GM10248 (cell line): ENCODE measurements at places on chromosomes 7 and 10.

- no peak for DNase-seq
Measured at GRCh38 chr7:30193336-30193943, 58.7 kb downstream of the MTURN start.

DNA sequence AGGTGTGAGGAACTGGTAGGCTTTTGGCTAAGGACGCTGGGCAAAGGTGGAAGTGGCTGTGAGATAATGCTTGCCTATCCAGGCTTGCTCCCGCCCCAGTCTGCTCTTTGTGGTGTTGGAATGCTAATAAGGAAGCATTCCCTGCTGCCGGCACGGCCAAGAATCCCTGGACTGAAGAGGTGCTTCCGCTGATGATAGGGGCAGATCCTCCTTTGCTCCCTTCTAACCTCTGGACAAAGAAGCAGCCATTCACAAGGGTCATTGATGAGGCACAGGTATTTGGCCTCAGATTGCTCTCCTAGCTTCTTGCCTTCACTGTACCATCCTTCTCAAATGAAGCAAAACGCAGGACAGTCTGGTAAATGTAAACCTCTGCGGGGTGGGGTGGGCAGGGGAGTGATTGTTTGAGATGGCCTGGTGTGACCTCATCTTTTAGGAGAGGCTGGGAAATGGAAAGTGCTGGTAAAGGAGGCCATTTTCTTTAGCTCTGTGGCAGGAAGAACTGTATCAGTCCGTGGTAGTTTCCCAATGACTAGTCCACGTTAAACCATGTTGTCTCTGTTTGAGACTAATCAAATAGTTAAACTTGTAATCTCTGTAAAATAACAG lies 1.7 kb downstream of the PGAM1 start:
- DNase-seq = no peak

DNA sequence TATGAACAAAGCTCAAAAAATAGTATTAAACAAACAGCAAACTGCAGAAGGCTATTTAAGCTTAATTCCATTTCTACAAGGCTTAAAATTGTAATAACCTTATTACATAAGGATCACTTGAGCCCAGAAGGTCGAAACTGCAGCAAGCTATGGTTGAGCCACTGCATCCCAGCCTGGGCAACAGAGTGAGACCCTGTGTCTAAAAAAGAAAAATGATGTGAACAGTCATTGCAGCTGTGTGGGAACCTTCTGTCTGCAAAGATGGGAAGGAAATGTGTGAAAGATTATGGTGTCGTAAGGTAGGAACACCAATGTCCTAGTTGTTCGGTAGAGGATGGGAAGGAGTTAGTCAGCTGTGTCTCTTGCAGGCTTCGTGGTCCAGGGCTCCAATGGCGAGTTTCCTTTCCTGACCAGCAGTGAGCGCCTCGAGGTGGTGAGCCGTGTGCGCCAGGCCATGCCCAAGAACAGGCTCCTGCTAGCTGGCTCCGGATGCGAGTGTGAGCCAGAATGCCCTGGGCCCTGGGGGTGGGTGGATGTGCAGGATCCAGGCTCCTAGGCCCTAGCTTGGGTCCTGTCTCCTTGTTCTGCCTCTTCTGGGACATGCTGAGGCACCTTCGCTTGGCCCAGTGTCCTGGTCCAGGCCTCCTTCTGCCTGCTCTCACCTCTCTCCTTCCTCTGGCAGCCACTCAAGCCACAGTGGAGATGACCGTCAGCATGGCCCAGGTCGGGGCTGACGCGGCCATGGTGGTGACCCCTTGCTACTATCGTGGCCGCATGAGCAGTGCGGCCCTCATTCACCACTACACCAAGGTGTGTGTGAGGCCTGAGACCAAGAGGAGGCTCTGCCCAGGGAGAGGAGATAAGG lies 9.1 kb downstream of the C10orf62 start:
- DNase-seq = no peak

DNA sequence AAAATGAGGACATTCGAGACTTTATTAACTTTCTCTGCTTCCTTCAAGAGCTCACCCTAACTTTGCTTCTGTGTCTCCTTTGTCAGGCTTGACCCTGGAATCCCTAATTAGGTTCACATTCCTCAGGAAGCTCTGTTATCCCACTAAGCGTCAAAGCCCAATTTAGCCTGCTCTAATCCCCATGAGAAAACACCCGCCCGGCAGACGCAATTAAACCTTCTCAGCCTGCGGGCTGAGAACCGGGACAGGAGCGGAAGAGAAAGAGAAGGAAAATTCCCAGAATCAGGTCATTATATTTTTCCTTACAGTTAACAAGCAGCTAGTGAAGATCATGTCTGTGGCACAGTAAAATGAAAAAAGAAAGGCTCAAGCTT lies 93.0 kb downstream of the TNS3 start:
- DNase-seq = no peak

DNA sequence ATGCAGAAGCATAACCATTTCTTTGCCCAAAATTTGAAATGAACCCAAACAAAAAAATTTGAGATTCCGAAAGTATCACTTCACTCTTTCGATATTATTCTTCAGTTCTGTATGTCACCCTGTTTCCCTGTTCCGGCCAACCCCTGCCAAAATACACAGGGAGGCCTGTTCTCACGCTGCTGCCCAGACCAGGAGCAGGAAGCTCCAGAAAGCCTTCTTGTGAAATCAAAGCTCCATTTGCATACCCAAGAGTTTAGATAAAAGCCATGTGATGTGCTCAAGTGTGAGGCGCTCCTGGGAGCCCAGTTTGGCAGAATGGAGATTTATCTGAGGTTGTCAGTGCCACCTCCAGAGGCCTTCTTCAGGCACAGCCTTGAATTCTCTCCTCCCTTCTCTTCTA lies 236.2 kb downstream of the FGFR2 start:
- no peak for DNase-seq

GRCh38 chr10:2137549-2138174 lies 400.3 kb upstream of the ADARB2 start:
- DNase-seq = no peak

DNA sequence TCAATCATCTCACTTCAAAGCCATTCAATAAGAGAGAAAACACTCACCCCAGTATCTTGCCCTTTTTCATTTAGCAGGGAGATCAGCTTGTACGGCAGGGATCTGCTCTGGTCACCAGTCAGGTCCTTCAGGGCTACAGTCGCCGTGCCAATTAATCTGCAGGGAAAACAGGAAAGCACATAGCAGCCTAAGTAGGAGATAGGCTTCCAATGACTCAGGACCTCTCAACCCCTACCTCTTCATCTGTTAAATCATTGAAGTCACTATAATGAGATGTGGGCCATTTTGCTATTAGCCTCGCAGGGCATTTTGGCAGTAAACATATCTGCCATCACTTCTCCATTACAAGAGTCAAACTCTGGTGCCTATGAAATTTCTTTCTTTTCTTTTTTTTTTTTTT lies 50.8 kb downstream of the MYOF start:
- no peak for DNase-seq

GRCh38 chr7:1218541-1219165 lies 14.0 kb upstream of the UNCX start:
- DNase-seq = no peak

DNA sequence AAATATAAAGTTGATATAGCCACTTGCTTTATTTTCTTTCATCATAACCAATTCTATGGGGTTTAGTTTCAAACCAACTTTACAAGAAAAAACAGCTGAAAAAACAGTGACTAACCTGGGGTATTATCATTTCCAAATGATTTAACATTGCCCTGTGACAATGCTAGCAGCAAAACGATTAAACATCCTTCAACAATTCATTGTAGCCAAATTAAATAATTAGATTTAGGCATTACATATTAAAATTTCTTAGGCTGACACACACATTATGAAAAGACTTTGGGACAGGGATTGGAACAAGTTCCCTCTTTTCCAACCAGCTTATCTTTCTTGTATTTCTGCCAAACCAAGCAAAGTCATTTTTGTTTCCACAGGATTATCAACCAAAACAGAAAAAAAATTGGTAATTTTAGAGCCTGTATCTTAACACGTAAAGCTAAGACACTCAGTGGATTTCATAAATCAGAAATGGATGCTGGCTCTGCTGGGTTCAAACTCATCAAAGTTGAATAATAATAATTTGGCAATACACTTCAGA lies 84.0 kb downstream of the SEMA3D start:
- no peak for DNase-seq
